Tibial artery (tissue), 4 donors: ENCODE measurements at places on chromosomes 1 and 21.

- no peak for DNase-seq
Measured at GRCh38 chr21:32207406-32207716, 71.5 kb downstream of the MIS18A start.

GRCh38 chr1:46112108-46112507 lies 20.3 kb downstream of the PIK3R3 start:
- no peak for DNase-seq

DNA sequence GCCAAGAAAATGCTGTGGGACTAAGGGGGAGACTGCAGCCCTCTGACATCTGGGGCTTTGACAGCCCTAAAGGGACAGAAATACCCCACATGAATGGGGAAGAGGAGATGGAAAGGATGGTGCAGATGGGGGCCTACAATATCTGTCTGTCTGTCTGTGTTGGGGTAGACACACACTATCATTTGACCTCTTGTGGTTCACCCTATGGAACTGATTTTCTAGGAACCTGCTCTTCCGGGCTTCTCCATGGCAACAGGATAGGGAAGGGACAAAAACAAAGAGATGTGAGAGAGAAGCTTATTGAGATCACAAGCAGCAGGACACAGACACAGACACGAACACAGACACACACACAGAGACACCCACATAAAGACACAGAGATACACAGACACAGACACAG lies 17.1 kb downstream of the KIF21B start:
- no peak for DNase-seq

- DNase-seq = no peak
Measured at GRCh38 chr1:98059620-98060019, 138.8 kb upstream of the DPYD start.

DNA sequence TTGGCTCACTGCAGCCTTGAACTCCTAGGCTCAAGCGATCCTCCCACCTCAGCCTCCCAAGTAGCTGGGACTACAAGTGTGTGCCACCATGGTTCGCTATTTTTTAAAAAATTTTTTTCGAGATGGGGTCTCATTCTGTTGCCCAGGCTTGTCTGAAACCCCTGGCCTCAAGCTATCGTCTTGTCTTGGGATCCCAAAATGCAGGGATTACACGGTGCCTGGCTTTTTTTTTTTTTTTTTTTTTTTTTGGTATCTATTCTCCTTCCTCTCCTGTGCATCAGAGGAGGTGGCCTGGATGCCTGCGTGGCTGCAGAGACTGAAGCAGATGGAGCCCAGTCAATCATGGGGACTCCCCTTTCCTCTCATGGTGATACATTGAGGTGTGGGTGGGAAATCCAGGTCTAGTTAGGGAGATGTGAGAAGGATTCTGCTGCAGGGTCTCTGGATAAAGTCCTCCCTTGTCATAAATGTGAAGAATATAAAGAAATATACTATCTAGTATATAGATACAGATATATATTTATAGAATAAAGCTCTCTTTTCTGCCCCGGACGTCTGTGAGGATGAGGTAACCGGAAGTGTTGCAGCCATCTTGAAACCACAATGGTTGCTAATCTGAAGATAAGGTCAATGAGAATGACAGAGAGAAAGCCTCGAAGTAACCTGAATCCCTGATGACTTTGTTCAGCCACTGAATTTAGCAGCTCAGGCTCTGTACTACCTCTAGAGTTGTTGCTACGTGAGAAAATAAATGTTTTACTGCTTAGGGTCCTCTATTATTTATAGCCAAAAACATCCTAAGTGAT lies 19.5 kb upstream of the RGSL1 start:
- DNase-seq = no peak

- DNase-seq = peak; percentile 61
Measured at GRCh38 chr1:203117611-203118575, 9.6 kb upstream of the ADORA1 start.
